ENCODE measurements at places on chromosomes 4 and X.

DNA sequence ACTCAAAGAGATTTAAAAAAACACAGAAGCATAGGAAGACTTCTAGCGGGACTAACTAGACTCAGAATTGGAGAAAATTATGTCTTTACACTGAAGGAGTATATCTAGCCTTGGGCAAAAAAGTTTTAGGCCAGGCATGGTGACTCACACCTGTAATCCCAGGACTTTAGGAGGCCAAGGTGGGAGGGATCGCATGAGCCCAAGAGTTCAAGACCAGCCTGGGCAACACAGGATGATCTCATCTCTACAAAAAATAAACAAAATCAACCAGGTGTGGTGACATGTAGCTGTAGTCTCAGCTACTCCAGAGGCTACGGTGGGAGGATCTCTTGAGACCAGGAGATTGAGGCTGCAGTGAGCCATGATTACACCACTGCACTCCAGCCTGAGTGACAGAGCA, 99.5 kb downstream of the NEUROG2 start:
- DNase-seq: no peak

- no peak for DNase-seq
These were observed 88.5 kb upstream of the ADRA2C start for GRCh38 chr4:3677748-3678070.

DNA sequence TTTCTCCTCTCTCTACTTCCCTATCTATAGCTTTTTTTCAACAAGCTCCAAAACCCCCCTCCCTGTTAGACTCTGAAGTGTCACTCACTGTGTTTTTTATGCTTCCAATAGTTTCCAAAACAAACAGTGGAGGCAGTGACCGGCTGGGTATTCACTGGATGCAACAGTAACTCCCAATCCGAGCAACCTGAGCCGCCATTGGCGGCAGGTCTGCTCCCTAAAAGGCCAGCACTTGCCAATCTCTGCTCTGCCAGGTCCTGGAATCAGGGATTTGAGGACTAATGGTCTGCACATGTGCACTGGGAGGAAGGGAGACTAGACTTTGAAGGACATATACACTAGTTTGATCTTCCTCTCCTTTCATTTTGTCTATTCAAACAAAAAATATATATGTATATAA, 7.1 kb downstream of the TBX22 start:
- no peak for DNase-seq

DNA sequence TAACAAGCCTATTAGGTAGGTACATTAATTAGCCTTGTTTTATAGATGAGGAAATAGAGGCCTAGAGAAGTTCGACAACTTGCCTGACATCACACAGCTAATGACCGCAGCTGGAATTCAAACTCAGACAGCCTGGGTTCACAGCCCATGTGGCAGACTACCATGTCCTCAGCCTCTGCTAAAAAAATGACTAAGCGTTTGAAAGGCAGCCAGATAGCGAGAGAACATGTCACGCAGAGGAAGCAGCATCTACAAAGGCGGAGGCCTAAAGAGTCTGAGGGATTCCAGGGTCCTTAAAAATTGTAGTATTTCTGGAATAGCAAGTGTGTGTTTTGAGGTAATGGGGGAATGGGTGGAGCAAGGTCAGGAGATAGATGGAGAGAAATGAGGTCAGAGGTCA, 33.2 kb upstream of the BMP15 start:
- DNase-seq: no peak

DNA sequence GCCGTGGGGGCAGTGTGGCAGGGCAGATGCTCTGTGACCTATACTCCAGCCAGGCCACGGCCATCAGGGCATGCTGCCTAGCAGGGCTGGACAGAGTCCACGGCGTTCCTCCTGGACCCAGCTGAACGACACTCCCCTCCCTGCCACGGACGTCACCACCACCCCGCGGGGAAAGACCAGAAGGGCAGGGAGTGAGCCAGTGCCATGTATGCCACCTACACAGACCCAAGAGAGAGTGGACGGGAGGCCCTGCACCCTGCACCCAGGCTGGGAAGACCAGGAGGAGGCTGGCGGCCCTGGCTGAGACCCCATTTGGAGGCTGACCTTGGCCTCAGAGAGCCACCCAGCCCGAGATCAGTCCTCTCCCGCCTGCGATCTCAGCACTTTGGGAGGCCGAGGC, 101.9 kb downstream of the FAM53A start:
- DNase-seq: no peak

- DNase-seq: no peak
These were observed 53.8 kb upstream of the HGFAC start for GRCh38 chr4:3387943-3388361.

GRCh38 chr4:152064753-152065152, 303.9 kb upstream of the GATB start:
- DNase-seq: no peak

DNA sequence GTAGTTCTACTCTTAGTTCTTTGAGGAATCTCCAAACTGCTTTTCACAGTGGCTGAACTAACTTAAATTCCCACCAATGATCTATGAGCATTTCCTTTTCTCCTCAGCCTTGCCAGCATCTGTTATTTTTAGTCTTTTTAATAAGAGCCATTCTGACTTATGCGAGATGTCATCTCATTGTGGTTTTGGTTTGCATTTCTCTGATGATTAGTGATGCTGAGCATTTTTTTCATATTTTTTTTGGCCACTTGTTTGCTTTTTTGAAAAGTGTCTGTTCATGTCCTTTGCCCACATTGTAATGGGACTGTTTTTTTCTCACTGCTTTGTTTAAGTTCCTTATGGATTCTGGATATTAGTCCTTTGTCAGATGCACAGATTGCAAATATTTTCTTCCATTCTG, 21.5 kb upstream of the PHKA1 start:
- no peak for DNase-seq

- no peak for DNase-seq
These were observed 1163.0 kb downstream of the RAPGEF2 start for GRCh38 chr4:160265836-160266235.

DNA sequence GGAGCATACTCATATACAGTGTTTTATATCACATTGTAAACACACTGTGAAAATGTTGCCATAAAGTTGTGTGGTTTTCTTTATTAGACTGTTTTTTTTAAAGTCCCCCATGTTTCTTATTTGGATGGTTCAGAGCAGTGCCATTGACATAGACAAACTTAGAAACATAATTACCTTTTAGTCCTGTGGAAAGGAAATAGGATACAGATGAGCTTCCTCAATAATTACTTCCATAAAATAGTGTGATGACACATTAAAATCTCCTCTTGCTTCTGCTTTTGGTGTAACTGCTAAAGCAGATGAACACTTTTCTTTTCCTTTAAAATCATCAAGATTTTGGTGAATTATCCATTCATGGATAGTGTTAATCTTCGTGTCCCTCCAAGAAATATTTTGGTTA, 52.9 kb upstream of the LIMCH1 start:
- no peak for DNase-seq

- peak; percentile 4 for DNase-seq
These were observed 60.4 kb upstream of the MAGEA4 start for GRCh38 chrX:151852294-151852693.

- no peak for DNase-seq
These were observed 131.2 kb downstream of the MXRA5 start for GRCh38 chrX:3215249-3215648.

GRCh38 chr4:147984065-147984777, 252.3 kb downstream of the ARHGAP10 start:
- peak; percentile 11 for DNase-seq

GRCh38 chr4:160212078-160212477, 1109.2 kb downstream of the RAPGEF2 start:
- DNase-seq: no peak

- DNase-seq: peak; percentile 36
These were observed 33.5 kb upstream of the DCX start for GRCh38 chrX:111445485-111445884.

DNA sequence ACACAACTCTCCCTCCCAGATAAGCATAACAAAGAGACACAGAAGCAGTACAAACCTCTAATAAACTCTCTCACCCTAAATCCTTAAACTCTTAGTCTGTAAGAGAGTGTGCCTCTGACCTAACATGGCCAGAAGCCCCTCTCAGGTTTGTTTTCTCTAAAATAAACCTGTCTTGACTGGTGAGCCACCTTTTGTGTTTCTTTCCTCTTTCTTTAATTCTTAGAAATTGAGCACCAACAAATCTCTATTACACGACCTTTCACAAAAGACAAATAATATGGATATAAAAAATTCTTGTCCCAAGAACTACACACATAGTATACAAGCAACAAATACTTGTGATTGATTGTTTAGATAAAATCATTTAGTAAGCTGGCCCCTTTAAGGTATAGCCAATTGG, 573.7 kb downstream of the EPHA5 start:
- DNase-seq: no peak

All from SW480 (cell line).